Activated CD8-positive, alpha-beta memory T cell treated with anti-CD3 and anti-CD28 coated beads for 36 hours (primary cell): ENCODE measurements at places on chromosomes 4 and X. TPM values are rescaled to one million over a fixed set of nuclear protein-coding genes. Genes with fewer than 3 reads are reported as not detected.

Gene STATH
- total RNA-seq = not detected

Gene AMOT
- 1.7 TPM for total RNA-seq

Gene FLNA
- 1,051 TPM for total RNA-seq

Gene MAGEA2
- total RNA-seq = not detected

Gene SMIM10L2A
- total RNA-seq = 0.38 TPM

Gene TMPRSS11D
- not detected for total RNA-seq
